Right atrium auricular region (tissue), 2 donors: ENCODE measurements at places on chromosomes 5 and 9.

GRCh38 chr5:94893412-94894135 lies 275.1 kb downstream of the SLF1 start:
- H3K36me3 ChIP-seq = no peaks in the 10 kb centered on the region
- no peaks in the 10 kb centered on the region for H3K4me1 ChIP-seq
- no peaks in the 10 kb centered on the region for H3K27me3 ChIP-seq
- no peak for DNase-seq
- H3K27ac ChIP-seq = no peak overlapping the region

GRCh38 chr9:123302348-123303214 lies 34.2 kb upstream of the STRBP start:
- no peak for DNase-seq
- no peaks in the 10 kb centered on the region for H3K27me3 ChIP-seq
- no peaks in the 10 kb centered on the region for H3K4me1 ChIP-seq

- no peaks in the 10 kb centered on the region for H3K27me3 ChIP-seq
- H3K27ac ChIP-seq = no peak overlapping the region
- peaks cover 24% of the 10 kb centered on the region for H3K4me1 ChIP-seq
- H3K4me3 ChIP-seq = no peak overlapping the region
- DNase-seq = no peak
Measured at GRCh38 chr5:14757850-14758249, 93.3 kb downstream of the OTULIN start.

DNA sequence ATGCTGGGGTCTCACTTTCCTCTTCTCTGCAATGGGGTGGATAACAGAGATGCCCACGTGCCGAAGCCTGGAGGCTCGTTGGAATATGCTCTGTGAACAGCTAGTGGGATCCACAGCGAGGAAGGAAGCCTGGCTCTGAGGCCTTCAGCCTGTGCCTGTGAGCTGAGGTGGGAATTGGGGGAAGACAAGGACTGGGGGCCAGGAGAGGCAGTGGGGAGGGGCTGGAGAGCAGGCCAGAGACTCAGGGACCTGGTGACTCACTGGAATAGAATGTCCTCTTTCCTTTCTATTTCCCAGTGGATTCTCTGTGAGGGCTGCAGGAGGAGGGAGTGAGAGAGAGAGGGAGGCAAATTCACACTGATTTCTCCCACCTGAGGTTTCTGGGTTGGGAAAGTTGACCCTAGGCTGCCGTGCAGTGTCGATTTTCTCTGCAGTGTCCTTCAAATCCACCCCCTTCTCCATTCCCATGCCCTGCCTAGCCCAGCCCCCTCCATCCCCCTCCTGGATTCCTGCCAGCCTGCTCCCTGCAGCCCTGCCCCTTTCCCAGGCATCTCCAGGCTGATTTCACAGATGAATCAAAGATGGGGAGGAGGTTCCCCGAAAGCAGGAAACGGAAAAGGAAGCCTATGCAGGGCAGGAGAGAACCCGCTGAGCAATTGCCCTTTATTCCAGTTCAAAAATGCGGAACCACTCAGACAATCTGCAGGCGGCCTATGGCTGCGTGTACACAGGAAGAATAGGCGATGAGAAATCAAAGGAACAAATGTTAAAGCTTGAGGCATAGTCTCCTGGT lies 1.4 kb upstream of the SPAAR start:
- peak overlapping the region; percentile 33 for H3K4me3 ChIP-seq
- peaks cover 88% of the 10 kb centered on the region for H3K4me1 ChIP-seq
- no peaks in the 10 kb centered on the region for H3K27me3 ChIP-seq
- peak overlapping the region; percentile 96 for H3K27ac ChIP-seq
- peak; percentile 85 for DNase-seq
- H3K36me3 ChIP-seq = no peaks in the 10 kb centered on the region

DNA sequence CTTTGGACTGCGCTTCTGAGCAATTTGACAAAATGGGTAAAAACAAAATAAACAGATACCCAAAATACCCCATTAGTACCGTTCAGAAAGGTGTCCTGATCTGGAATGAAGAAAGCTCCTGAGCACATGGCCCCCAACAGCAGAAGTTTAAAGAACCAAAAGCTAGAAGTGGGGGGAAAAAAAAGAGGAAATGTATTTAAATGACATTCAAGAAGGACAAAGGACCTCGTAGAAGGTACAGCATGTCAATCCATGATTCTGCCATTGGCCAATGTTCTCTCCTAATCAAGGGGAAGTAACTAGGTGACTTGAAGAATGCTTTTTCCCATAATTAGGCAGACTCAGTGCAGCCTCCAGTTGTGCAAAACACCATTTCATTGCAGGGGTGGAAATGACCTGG lies 78.6 kb downstream of the SERINC5 start:
- H3K4me1 ChIP-seq = no peaks in the 10 kb centered on the region
- H3K27ac ChIP-seq = no peak overlapping the region
- H3K4me3 ChIP-seq = no peak overlapping the region

DNA sequence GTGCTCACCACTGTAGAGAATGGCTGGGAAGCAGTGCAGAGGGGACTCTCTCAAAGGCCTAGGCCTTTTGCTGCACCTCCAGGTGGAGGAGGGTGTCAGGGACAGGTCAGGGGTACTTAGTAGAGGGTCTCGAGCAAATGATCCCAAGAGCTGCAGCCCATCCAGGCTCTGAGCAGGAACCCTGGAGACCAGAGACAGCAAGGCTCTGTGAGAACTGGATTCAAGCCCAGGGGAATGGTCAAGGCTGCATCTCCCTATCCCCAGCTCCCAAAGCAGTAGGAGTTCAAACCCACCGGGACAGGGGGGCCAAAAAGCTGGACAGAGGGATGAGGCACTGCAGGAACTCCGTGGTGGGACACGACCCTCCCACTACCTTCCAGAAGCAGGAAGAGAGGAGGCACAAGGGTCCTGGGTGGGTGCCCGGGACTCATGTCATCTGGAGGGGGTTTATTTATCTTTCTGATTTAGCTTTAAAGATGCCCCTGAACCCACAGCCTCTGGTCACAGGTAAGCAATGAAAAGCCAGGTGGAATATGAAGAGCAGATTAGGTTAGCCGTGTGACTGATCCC lies 124.8 kb downstream of the MVB12B start:
- H3K4me3 ChIP-seq = no peak overlapping the region
- H3K27me3 ChIP-seq = no peaks in the 10 kb centered on the region
- no peak for DNase-seq
- H3K4me1 ChIP-seq = no peaks in the 10 kb centered on the region
- no peaks in the 10 kb centered on the region for H3K36me3 ChIP-seq

DNA sequence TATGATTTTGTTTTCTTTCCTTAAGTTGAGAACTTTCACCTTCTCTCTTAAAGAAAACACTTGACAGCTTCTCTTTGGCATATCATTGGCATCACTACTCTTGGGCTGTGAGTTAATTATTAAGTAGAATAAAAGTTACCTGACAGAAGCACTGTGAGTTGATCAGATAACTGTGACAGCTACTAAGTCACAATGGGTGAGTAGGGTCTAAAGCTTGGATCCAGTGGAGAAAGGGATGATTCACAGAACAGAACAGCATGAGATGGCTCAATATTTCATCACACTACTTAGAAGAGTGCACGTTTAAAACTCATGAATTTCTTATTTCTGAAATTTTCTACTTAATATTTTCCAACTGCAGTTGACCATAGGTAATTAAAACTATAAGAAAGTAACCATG lies 268.5 kb upstream of the NMUR2 start:
- H3K4me3 ChIP-seq = no peak overlapping the region
- no peak for DNase-seq
- no peaks in the 10 kb centered on the region for H3K4me1 ChIP-seq
- H3K27ac ChIP-seq = no peak overlapping the region
- H3K27me3 ChIP-seq = no peaks in the 10 kb centered on the region

- DNase-seq = no peak
- no peaks in the 10 kb centered on the region for H3K27me3 ChIP-seq
- H3K4me1 ChIP-seq = no peaks in the 10 kb centered on the region
- H3K27ac ChIP-seq = peak overlapping the region; percentile 92
Measured at GRCh38 chr5:159262472-159262858, 625 bp upstream of the UBLCP1 start.

DNA sequence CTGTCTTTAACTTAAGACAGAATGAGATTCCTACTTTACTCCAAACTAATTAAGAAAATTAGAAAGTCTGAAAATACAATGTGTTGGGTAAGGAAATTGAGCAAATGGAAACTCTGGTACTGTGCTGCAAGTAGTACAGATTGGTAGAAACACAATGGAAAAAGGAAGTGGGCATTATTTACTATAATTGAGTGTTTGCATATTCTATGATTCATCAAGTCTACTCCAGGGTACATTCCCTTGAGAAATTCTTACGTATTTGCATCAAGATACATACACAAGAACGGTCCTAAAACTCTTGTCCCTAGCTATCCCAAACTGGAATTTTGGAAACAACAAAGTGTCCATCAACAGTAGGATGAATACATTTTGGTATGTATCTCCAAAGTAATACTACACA lies 123.5 kb upstream of the TARS1 start:
- H3K27ac ChIP-seq = no peak overlapping the region
- H3K4me3 ChIP-seq = no peak overlapping the region
- H3K27me3 ChIP-seq = no peaks in the 10 kb centered on the region
- no peaks in the 10 kb centered on the region for H3K36me3 ChIP-seq
- no peak for DNase-seq

DNA sequence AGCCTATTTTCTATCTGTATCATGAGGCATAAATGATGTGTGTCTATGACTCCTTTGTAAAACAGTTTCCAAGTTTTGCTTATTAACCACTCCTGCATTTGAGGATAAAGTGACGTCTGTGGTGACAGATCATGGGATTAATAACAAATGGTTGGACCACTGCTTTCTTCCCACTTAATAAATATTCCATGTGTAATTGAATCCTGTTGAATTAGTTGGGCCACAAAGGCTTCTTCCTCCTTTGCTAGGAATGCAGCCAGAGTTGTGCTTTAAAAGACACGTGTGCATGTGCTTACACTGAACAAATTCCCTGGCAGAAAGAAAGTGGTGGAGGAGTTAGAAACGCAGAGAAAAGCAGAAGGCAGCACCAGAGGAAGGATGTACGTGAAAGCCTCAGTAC lies 150.2 kb downstream of the ACTBL2 start:
- no peaks in the 10 kb centered on the region for H3K27me3 ChIP-seq
- no peak for DNase-seq
- H3K27ac ChIP-seq = no peak overlapping the region
- H3K4me1 ChIP-seq = no peaks in the 10 kb centered on the region

DNA sequence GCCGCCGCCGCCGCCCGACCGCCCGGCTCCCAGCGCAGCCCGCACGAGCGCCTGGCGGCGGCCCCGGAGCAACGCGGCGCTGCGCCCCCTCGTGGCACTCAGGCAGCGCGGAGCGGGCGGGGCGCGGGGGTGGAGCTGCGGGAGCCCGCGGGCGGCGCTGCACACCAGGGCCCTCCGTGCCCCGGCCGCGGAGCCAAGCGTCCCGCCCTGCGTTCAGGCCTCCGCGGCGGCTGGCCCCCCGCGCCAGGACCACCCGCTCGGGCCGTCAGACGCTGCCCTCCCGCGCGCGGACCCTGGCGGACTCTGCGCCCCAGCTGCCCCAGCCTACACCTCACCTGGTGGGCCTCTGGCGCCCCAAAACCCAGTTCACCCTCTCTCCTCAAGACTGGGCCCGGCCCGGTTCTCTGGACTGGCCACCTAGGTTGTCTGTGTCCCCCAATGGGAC lies at the start of gene RASGEF1C:
RASGEF1C (minus strand) TSS at position 75 of the 445 bp plus-strand sequence. CDS start 71,159 bp downstream, outside the sequence.
- H3K4me3 ChIP-seq = peak within 1 kb of the TSS; percentile 21
- no peaks in the 10 kb centered on the region for H3K36me3 ChIP-seq

DNA sequence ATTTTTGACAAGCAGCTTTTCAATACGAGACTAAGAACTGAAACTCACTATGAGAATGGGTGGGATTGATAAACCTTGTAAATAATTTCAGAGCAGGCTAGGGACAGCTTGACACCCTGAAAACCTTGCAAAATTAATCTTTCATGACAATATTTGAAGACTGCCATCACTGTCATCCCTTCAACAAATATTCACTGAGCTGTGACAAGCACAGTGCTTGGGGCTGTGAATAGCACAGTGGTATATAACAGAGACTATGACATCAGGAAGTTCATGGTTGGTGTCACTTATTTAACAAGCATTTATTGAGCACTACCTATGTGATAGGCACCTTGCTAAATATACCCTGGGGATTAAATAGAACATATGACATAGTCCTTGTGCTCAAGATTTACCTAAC lies 741.0 kb upstream of the RIOK2 start:
- H3K27me3 ChIP-seq = no peaks in the 10 kb centered on the region
- DNase-seq = no peak
- H3K4me1 ChIP-seq = no peaks in the 10 kb centered on the region

- no peaks in the 10 kb centered on the region for H3K4me1 ChIP-seq
- no peaks in the 10 kb centered on the region for H3K27me3 ChIP-seq
- no peak overlapping the region for H3K4me3 ChIP-seq
- no peak overlapping the region for H3K27ac ChIP-seq
- no peaks in the 10 kb centered on the region for H3K36me3 ChIP-seq
- DNase-seq = no peak
Measured at GRCh38 chr5:131720714-131721113, 76.1 kb downstream of the FNIP1 start.

DNA sequence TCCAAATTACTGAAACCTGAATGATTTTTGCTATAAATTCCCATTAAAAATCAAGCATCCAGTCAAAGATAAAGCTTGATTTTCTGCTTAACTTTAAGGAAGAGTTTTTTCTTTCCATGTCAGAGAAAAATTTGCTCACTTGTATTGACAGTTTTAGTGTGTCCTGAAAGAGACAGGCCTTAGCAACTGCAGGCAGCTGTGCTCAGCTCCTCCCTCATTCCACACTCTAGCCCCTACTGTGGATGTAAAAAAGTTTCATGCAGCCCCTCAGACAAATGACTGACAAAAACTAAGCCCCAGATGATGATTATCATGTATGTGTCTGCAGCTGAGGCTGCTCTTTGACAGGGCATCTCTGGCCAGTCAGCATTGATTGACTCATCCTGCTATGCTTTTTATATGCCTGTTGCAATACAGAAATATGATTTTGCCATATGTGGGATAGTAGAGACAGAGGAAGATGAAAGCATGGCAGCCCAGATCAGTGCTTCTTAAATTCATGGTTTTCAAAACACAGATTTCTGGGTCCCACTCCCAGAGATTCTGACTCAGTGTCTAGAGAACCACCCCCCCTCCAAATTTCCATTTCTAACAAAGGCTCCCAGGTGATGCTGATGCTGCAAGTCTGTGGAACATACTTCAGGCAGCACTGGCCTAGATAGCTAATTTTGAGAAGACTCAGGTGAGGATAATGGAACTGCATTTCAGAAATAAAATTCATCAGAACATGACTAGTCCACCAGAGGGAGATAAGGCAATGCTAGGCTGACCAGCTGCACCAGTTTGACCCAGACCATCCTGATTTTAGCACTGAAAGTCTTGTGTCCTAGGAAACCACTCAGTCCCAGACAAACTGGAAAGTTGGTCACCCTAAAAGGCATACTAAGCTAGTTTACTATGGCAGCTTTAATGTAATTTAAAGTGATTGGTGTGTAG lies 298.7 kb upstream of the KCNN2 start:
- H3K4me1 ChIP-seq = no peaks in the 10 kb centered on the region
- no peak overlapping the region for H3K4me3 ChIP-seq
- H3K36me3 ChIP-seq = no peaks in the 10 kb centered on the region
- no peak overlapping the region for H3K27ac ChIP-seq
